T1000 (cell line): ENCODE measurements at places on chromosomes 16 and 17.

DNA sequence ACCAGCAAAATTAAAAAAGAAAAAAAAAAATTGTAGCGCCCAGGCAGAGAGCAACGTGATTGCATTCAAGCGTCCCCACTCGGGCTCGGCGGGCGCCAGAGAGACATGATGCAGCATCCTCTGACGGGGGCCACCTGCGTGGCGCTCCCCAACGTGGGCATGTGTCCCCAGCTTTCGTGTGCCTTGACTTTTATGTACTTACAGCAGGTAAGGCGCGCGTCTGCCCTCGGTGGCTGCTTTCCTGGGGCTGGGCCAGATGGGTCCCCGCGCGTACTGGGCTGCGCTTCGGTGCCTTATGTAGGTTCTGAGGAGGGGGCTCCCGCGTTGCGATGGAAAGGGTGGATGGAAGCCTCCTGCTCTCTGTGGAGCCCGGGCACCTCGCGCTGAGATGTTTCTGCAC, 28.4 kb upstream of the RBFOX1 start:
- DNase-seq, result no peak

DNA sequence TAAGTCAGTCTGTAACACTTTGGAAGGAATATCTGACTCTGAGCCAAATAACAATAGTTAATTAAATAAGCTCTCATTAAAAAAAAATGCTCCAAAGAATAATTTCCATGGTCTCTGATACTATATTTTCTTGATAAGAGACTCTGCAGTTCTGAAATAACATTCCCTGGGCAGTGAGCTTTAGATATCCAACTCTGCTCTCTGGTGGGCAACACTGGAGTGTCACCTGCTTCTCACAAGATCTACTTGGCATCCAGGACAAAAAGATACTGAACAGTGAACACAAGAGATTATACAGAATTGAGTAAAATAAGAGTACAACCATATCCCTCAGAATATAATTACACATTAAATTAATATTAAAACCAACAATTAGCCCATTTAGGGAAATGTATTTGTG, 13.7 kb downstream of the BLMH start:
- DNase-seq, result no peak

DNA sequence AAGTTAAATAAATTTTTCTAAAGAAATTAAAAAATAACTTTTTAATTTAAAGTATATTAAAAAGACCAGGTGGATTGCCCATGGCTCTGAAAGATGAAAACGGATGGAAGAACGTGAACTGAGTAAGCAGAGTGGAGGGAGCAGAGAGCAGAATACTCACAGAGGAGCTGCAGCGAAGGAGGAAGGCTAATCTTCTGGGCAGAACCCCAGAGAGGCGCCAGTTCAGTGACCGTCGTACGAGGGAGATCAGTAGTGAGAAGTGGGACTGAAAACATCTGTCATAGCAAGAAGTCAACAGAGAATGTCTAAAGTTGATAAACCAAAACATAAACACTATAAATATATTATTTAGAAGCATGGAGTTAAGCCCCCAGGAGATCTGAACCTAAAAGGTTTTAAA, 34.9 kb downstream of the UBE2G1 start:
- DNase-seq, result no peak

- no peak for DNase-seq
Measured at GRCh38 chr17:36608280-36608679, 6.9 kb downstream of the MRM1 start.

- DNase-seq, result no peak
Measured at GRCh38 chr16:68346892-68347480, 36.2 kb downstream of the PRMT7 start.

GRCh38 chr16:74463888-74464287, 42.6 kb upstream of the CLEC18B start:
- DNase-seq, result no peak

GRCh38 chr17:82838386-82839063, 1.3 kb downstream of the ZNF750 start:
- no peak for DNase-seq

- no peak for DNase-seq
Measured at GRCh38 chr16:67516296-67517154, 12.1 kb upstream of the RIPOR1 start.

GRCh38 chr17:73976147-73976546, 227.3 kb upstream of the RPL38 start:
- DNase-seq, result no peak

- DNase-seq, result no peak
Measured at GRCh38 chr16:8762254-8762653, 35.2 kb downstream of the TMEM186 start.

GRCh38 chr17:83190004-83190385, 110.6 kb downstream of the METRNL start:
- no peak for DNase-seq

DNA sequence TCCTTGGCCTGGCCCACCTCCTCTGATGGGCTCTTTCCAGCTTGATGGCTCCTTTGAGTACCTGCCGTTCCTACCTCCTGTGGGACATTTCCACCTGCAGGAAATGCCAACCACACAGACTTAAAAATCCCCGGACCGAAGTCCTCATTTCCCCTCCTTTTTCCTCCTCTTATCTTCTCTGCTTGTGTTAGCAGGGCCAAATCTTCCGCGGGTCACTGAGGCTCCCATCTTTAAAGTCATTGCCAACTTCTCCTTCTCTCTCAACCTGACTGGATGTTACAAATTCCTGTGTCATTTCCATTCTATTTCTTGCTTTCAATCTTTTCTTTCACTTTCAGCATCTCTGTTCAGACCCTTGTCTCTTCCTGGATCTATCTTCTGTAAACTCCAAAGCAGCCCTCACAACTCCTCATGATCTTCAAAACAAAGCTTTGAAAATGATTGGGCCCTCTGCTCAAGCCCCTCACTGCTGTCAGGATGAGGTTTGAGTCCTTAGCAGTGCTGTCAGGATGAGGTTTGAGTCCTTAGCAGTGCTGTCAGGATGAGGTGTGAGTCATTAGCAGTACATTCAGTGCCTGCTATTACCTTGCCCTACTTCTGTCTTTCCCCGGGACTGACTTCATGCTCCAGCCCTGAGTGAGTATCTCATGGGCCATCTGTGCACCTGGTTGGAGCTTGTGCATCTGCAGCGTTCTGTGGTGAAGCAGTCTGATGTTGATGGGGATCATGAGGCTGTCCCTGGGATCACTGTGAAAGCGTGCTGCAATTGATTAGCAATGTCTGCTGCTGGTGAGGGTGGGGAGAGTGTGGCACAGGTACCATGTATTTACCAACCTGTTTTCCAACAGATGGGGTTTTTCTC, 100.1 kb downstream of the IRF8 start:
- no peak for DNase-seq

- no peak for DNase-seq
Measured at GRCh38 chr16:57826706-57827625, 24.7 kb upstream of the KIFC3 start.

- no peak for DNase-seq
Measured at GRCh38 chr16:21600031-21600773, 825 bp downstream of the METTL9 start.

- no peak for DNase-seq
Measured at GRCh38 chr16:20904507-20905081, 4.0 kb downstream of the LYRM1 start.

DNA sequence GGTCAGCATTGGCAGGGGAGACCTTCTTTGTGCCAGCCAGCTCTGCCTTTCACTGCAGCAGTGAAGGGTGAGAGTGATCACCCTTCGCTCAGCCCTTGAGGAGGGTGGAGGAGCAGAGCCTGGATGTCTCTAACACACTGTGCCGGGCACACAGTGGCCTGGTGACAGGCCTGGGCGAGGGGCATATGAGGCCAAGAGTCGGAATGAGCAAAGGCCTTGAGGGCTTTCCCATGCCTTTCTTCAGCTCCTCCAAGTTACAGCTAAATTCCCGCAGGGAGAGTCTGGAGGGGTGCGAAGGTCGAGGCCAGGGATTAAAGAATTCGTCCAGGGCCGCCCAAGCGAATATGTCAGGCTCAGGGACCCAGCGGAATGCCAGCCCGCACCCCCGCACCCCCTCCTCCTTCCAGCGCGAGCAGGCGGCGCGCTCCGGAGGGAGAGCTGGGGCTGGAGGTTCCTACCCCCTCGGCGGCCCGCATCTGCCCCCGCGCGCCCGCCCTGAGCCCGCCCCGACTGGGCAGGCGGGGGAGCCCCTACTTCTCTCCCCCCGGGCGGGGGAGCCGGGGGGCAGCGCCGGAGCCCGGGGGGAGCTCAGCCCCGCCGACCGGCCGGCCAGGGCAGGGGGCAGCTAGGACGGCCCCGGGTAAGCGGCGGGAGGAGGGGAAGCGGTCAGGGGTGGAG, at the start of gene RASL10B:
RASL10B (plus strand) TSS at position 401 of the 678 bp plus-strand sequence. CDS start 3,546 bp downstream, outside the sequence.
- peak; percentile 39 for DNase-seq

DNA sequence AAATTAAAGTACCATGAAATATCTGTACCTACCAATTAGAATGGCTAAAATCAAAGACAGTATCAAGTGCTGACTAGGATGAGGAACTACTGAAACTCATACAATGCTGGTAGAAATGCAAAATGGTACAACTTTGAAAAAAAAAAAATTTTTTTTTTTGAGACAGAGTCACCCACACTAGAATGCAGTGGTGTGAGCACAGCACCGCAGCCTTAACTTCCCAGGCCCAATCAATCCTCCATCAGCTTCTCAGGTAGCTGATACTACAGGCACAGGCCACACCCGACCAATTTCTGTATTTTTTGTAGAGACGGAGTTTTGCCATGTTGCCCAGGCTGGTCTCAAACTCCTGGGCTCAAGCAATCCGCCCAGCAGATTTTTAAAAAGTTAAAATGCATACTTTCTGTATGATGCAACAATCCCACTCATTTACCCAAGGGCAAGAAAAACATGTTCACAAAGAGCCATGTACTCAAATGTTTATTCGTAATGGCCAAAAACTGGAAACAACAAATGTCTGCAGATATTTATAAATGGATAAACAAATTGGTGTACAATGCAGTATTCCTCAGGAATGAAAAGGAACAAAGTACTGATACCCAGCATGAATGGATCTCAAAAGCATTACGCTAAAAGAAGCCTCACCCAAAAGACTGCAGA, 8.7 kb downstream of the SMURF2 start:
- no peak for DNase-seq

DNA sequence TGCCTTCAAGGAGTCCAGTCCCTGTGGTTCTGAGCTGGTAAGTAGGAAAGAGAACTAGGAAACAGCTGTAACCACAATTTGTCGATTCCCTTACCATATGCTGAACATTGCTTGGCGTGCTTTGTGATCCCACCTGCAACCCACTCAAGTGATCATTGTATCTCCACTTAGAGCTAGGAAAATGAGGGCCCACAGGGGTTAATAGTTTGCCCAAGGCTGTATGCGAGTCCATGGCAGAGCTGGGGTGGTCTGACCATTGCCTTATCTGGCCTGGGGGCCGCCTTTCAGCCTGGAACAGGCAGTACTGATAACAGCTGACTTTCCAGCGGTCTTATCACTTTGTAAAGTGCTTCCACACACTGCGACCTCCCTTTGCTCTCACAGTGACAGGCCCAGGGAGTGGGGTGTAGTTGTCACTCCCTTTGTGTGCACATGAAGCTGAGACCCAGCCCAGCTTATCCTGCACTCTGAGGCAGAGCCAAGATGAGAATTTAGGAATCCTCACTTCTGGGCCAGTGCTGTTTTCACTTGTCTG, 9.8 kb downstream of the MYL4 start:
- no peak for DNase-seq

DNA sequence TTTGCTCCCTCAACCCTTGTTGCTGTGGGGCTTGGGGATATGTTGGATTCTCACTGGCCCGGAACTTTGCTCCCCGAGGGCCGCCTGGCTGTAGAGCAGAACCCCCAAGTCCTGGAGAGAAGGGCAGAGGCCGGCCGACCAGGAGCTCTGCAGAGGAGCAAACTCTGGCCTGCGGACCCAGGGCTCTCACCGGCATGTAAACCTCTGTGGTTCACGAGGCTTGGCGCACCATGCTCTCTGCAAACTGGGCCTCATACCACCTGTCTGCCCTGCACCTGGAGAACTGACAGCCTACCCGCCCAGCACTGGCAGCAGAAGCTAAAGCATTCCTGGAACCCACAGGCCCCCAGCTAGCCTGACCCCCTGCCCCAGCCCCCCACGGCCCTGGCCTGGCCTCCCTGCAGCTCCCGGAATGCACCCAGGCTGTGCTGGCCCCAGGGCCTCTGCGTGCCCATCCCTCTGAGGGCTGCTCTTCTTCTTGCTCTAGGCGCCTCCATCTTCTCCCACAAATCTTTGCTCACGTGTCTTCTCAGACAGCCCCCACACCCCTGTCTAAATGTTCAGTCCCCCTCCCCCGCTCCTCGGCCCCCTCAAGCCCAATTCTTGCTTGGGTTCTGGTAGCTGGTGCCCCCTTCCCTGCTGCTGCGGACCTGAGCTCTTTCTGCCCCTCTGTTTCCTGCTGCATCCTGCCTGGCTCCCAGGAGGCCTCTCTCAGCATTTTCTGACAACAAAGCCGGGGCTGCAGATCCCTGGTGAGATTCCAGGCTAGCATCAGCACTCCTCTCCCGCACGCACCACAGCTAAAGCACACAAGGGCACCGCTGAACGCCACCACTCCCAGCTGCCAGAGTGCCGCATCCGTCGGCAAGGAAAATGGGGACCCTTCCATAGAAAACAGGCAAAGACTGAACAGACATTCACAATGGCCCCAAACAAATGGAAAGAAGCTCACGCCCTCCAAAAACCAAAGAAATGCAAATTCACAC, 23.3 kb downstream of the ACTG1 start:
- DNase-seq, result no peak

- DNase-seq, result no peak
Measured at GRCh38 chr16:68088130-68088972, 3.2 kb downstream of the NFATC3 start.

- no peak for DNase-seq
Measured at GRCh38 chr17:51257150-51258081, 2.4 kb downstream of the MBTD1 start.

GRCh38 chr17:49157784-49158183, 25.2 kb downstream of the B4GALNT2 start:
- no peak for DNase-seq

- DNase-seq, result peak; percentile 92
Measured at GRCh38 chr16:17470908-17471718, at the start of gene XYLT1. Gene XYLT1 (minus strand): TSS chr16:17470960. CDS start chr16:17470796, 164 bp downstream.

- DNase-seq, result no peak
Measured at GRCh38 chr17:8109661-8110455, 8.5 kb downstream of the ALOXE3 start.

- DNase-seq, result peak; percentile 16
Measured at GRCh38 chr17:29292071-29292991, 1.6 kb downstream of the NUFIP2 start.

DNA sequence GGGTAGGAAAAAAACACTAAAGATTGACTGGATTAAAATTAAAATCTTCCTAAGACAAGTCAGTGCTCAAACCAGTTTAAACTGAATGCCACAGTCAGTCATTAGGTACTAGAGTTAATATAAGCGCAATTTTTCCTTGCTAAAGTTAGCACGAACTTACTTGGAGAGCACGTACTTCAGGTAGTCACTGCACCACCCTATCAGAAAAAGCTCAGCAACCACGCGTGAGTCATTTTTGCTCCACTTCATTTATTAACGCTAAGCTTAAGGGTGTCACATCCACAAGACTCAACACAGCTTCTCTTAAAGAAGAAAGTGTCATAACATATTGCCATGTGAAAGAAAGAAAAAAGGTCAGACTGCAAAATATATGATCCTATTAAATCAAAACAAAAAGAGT, 53.1 kb downstream of the TEX2 start:
- DNase-seq, result no peak
